ENCODE measurements at places on chromosomes 12 and 14.

DNA sequence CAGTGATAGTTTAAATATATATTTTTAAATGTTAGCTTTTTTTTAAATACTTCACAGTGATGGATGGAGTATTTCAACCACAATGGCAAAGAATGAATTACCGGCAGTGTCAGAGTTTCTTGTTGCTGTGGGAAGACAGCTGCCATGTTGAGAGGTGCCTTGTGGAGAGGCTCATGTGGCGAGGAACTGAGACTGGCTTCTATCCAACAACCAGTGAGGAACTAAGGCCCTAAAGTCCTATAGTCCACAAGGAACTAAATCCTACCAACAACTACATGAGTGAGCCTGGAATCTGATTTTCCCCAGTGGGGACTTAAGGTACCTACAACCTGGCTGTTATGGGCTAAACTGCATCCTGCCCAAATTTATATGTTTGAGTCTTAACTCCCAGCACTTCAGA, 220.2 kb upstream of the PLEKHG7 start:
- DNase-seq, result no peak

DNA sequence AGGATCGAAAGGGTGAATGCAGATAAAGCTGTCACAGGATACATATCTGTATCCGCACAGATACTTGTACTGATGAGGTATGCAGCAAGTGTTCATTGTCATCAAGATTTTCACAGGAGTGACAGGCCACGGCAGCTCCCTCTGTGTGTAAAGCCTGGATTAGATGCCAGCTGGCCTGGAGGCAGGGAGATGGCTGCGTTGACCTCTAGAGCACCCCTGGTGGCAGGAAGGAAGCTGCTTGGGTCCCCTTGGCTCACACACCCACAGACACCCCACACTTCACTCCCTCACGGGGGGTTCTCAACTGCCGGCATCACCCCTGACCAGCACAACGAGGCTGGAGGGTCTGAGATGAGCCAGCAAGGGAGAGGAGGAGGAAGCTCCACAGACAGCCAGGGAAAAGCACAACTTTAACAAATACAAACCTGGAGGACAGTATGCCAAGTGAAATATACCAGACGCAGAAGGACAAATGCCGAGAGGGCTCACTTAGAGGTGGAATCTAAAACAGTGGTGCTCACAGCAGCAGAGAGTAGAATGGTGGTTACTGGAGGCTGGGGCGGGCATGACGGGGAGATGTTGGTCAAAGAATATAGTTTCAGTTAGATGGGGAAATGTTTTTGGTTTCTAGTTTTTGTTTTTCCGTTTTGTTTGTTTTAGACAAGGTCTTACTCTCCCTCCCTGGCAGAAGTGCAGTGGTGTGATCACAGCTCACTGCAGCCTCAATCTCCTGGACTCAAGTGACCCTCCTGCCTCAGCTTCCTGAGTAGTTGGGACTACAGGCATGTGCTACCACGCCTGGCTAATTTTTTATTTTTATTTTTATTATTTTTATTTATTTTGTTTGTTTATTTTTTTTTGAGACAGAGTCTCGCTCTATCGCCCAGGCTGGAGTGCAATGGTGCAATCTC, 45.7 kb downstream of the TEAD4 start:
- DNase-seq, result no peak

GRCh38 chr14:106269029-106269428, 742.6 kb downstream of the TMEM121 start:
- DNase-seq, result no peak

DNA sequence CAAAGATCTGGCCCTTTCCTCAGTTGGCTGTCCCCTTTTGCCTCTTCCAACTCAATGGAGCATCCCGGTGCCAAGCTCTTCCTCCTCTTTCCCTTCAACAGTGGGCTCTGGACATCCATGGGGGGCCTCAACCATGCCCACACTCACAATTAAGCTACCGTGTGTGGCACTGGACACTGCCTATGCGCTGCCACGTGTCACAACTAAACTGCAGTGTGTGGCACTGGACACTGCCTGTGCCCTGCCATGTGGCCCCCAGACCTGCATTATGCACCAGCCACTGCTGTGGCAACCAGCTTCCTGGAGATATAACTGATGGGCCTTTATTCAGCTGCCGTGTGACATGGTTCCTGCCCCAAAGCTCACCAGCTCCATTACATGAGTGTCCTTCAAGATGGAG, 179.1 kb downstream of the KCNA5 start:
- DNase-seq, result no peak

GRCh38 chr14:92986254-92987147, 63.6 kb downstream of the CHGA start:
- DNase-seq, result no peak

DNA sequence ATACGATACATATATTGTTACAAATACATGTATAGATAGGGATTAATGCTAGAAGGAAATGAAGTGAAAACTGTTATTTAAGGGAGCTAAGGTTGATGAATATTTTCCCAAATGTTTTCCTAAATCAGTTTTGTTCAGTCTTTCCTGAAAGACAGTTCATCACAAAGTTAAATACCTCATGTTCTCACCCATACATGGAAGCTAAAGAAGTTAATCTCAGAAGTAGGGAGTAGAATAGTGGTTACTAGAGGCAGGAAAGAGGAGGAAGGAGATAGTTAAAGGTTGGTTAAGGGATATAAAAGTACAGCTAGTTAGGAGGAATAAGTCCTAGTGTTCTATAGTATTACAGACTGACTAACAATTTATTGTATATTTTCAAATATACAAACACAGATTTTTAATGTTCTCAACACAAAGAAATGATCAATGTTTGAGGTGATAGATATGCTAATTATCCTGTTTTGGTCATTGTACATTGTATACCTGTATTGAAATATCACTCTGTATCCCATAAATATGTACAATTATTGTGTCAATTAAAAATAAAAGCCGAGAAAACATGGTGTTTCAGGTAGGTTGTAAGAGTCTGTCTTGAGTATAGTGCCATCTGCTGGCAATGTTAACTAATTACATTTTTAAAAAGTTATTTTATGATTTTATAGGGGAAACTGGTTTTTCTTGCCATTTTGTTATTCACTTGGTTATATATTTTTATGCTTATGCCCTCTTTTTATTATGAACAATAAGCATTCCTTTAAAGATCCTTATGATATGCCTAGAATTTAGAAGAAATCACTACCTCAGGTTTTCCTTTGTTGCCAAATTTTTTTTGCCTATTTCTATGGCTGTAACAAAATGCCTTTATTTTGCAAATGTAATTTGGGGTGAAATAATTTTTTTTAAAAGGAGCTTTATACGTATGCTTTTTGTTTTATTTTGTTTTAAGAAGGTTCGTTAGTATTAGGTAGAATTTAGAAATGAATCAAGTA, 26.9 kb downstream of the ZDHHC17 start:
- peak; percentile 55 for DNase-seq

Data from OCI-M1 (cell line).